Spleen (tissue), 13 donors: ENCODE measurements at places on chromosomes 5 and 9. TPM values are rescaled to one million over a fixed set of nuclear protein-coding genes. Genes with fewer than 3 reads are reported as not detected.
A peak's percentile ranks its signal among the peaks of the same experiment; 100 is the strongest.

DNA sequence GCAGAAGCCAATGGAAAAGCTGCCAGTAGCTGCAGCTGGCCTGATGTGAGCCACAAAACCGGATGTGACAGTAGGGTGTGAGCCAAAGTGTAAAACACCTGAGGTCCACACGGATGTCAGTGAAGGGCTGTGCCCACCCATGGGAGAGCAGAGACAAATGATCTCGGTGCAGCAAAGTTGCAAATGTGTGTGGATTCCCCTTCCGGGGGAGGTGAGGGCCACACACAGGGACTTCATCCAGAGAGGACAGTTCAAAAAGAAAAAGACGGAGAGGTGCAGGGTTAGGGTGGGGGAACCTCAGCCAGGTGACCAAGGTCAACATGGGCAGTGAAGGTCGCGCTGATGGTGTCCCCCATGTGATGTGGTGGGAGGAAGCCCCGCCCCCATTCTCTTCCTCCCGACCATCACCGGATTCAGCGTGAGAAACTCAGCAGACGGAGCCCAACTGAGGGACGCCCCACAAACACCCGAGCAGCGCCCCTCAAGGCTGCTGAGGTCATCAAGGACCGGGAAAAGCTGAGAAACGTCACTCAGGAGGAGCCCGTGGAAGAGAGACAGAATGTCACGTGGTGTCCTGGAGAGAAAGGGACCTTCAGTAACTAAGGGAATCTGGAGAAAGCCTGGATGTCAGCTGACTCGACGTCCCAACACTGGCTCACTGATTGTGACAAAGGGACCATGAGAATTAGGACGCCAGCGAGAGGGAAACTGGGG, 11.4 kb upstream of the PTGDS start:
- peaks cover 9% of the 10 kb centered on the region for H3K4me1 ChIP-seq
- H3K4me3 ChIP-seq = peak overlapping the region; percentile 38
- no peaks in the 10 kb centered on the region for H3K27me3 ChIP-seq
- no peaks in the 10 kb centered on the region for H3K36me3 ChIP-seq

- H3K4me1 ChIP-seq = no peaks in the 10 kb centered on the region
- H3K4me3 ChIP-seq = no peak overlapping the region
- H3K36me3 ChIP-seq = no peaks in the 10 kb centered on the region
- no peaks in the 10 kb centered on the region for H3K27me3 ChIP-seq
- H3K27ac ChIP-seq = no peak overlapping the region
Measured at GRCh38 chr9:29648132-29648531, 2074.9 kb upstream of the C9orf72 start.

DNA sequence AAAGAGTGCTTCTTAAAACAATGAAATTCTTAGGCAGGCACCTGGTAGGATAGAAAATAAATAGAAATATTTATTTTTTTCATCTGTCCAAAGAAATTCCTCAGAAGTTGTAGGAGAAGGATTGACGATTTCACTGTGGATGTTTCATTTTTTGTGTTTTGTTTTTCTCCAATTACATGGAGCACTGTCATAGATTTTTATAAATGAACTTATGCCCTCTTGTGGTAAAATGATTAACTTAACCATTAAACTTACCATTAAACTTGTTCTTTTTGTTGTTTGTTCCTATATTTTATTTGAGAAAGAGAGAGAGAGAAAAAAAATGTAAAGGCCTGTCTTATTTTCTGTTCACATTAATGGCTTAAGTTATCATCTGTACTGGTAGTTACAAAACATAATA, 339.2 kb downstream of the PRR16 start:
- no peak overlapping the region for H3K4me3 ChIP-seq
- H3K27me3 ChIP-seq = no peaks in the 10 kb centered on the region
- no peaks in the 10 kb centered on the region for H3K36me3 ChIP-seq
- no peak for DNase-seq
- no peaks in the 10 kb centered on the region for H3K4me1 ChIP-seq
- H3K27ac ChIP-seq = no peak overlapping the region

GRCh38 chr5:109041317-109041716, 293.6 kb downstream of the FER start:
- H3K36me3 ChIP-seq = no peaks in the 10 kb centered on the region
- no peaks in the 10 kb centered on the region for H3K4me1 ChIP-seq
- H3K27ac ChIP-seq = no peak overlapping the region
- H3K4me3 ChIP-seq = no peak overlapping the region
- no peaks in the 10 kb centered on the region for H3K27me3 ChIP-seq

- H3K27me3 ChIP-seq = no peaks in the 10 kb centered on the region
- no peak for DNase-seq
- H3K27ac ChIP-seq = no peak overlapping the region
- H3K36me3 ChIP-seq = no peaks in the 10 kb centered on the region
Measured at GRCh38 chr9:116414374-116414773, 260.8 kb downstream of the PAPPA start.

GRCh38 chr9:109771087-109771486, 8.9 kb upstream of the PALM2AKAP2 start:
- H3K4me1 ChIP-seq = no peaks in the 10 kb centered on the region
- H3K36me3 ChIP-seq = no peaks in the 10 kb centered on the region
- no peak overlapping the region for H3K4me3 ChIP-seq
- no peak for DNase-seq
- peaks cover 15% of the 10 kb centered on the region for H3K27me3 ChIP-seq

- no peak for DNase-seq
- no peaks in the 10 kb centered on the region for H3K36me3 ChIP-seq
- no peak overlapping the region for H3K4me3 ChIP-seq
- no peaks in the 10 kb centered on the region for H3K27me3 ChIP-seq
- no peak overlapping the region for H3K27ac ChIP-seq
Measured at GRCh38 chr5:95847261-95847592, 24.7 kb upstream of the GLRX start.

DNA sequence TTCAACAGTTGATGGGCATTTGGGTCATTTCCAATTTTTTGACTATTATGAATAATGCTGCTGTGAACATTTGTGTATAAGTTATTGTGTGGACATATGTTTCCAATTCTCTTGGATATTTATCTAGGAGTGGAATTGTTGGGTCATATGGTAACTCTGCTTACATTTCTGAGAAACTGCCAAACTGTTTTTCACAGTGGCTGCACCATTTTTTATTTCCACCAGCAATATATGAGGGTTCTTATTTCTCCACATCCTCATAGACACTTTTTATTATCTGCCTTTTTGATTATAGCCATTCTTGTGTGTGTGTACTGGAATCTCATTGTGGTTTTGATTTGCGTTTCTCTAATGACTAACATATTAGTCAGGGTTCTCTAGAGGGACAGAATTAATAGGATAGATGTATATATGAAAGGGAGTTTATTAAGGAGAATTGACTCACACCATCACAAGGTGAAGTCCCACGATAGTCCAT, 14.7 kb upstream of the MED27 start:
- H3K36me3 ChIP-seq = no peaks in the 10 kb centered on the region
- no peak overlapping the region for H3K4me3 ChIP-seq

- H3K4me1 ChIP-seq = peaks cover 51% of the 10 kb centered on the region
- H3K36me3 ChIP-seq = peaks cover 4% of the 10 kb centered on the region
- H3K4me3 ChIP-seq = no peak overlapping the region
- no peaks in the 10 kb centered on the region for H3K27me3 ChIP-seq
- H3K27ac ChIP-seq = no peak overlapping the region
Measured at GRCh38 chr5:14353726-14354474, 210.8 kb downstream of the TRIO start.

DNA sequence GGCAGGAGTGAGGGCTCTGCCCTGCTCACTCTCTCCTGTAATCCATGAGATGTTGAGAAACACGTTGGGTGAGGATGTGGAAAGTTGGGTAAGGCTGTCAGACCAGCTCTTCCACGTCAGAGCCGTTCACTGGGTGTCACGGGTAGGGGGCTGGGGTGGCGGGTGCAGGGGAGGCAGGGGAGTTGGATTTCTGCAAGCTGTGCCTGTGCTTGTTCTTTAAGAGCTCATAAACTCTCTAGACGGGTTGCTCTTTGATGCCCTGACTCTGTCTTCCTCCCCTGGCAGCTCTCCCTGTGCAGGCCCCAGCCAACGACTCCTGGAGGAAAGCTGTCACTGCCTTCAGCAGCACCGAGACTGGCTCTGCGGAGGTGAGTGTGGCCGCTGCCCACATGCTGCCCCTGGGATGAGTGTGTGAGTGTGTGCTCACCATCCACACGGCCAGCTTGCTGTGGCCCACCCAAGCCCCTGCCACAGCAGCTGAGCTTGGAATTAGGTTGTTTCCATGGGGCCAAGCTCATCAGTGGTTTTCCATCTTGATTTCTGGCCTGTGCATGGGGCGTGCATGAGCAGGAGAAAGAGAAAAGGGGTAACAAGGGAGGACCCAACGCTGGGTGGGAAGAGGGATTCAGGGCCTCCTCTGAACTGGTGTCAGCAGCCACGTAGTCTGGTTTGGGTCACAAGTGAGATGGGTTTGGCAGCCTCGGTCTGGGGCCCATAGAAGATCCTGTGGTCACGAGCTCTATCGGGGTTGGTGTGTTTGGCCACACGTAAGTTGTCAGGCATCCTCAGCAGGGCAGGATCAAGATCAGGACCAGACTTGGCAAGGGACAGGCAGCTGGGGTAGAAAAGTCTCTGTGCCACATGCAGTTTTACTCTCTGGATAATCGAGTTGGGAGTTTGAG, 21.0 kb upstream of the POMT1 start:
- DNase-seq = no peak
- no peak overlapping the region for H3K27ac ChIP-seq
- H3K4me3 ChIP-seq = no peak overlapping the region
- no peaks in the 10 kb centered on the region for H3K4me1 ChIP-seq
- H3K36me3 ChIP-seq = no peaks in the 10 kb centered on the region

DNA sequence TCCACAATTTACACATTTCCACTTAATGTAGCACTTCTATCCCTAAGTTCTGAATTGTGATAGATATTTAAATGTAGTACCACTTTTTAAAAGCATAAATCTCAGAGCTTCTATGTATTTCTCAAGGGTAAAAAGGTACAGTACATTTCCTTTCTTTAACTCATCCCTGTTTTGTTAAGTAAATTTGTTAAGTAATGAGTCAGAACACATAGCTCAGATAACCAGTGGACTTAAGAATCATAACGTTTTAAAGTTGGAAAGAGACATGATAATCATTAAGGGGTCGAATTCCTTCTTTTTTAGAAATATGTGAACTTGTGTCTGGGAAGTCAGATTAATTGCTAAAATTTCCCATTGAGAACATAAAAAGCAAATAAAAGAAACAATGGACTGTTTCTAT, 810.2 kb upstream of the NUDT12 start:
- H3K36me3 ChIP-seq = no peaks in the 10 kb centered on the region
- H3K27ac ChIP-seq = no peak overlapping the region
- no peaks in the 10 kb centered on the region for H3K4me1 ChIP-seq
- DNase-seq = no peak

DNA sequence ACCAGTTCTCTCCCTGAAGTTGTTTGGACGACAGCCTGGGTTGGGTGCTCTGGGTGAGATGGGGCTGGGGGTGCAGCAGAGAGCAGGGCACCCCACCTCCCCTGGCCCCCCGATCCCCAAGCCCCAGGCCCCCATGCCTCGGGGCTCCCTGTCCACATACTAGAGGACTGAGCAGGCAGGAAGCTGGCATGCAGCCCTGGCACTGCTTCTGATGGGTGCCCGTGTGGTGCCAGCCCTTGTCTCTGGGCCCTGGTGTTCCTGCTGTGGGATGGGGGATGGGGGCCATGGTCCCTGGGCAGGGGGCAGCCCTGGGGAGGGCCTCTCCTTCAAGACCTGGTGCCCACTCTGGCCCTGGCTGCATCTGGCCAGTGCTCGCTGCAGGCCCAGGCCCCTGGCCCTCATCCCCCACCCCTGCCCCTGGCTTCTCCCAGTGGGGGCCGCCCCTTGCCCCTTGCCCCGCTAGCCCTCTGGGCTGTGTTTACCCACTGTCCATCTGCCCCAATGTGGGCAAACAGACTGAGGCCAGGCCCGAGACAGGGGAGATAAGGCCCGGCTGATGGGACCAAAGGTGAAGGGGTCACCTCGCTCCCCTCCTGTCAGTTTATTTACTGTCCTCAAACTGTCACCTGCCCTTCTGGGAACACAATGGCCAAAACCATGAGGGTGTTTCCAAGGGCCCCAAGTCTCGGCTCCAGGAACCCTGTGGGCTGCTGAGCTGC, 67.3 kb upstream of the RXRA start:
- no peaks in the 10 kb centered on the region for H3K36me3 ChIP-seq
- H3K4me1 ChIP-seq = no peaks in the 10 kb centered on the region
- no peak overlapping the region for H3K27ac ChIP-seq

HK3 gene
- total RNA-seq = 167 TPM

DDX4 gene
- not detected for total RNA-seq

TMC1 gene
- total RNA-seq = not detected

GLRA1 gene
- not detected for total RNA-seq

F12 gene
- total RNA-seq = 1.1 TPM
